ENCODE measurements at places on chromosomes 7 and 10.
A peak's percentile ranks its signal among the peaks of the same experiment; 100 is the strongest.

- peaks cover 4% of the 10 kb centered on the region for H3K36me3 ChIP-seq
- no peaks in the 10 kb centered on the region for H3K27me3 ChIP-seq
- no peak for DNase-seq
- H3K27ac ChIP-seq, result no peak overlapping the region
Observed at GRCh38 chr7:81053623-81054022, 134.8 kb upstream of the SEMA3C start.

GRCh38 chr7:50982626-50983025 is 199.9 kb upstream of the GRB10 start:
- H3K27ac ChIP-seq, result no peak overlapping the region
- DNase-seq, result peak; percentile 69
- H3K36me3 ChIP-seq, result no peaks in the 10 kb centered on the region

DNA sequence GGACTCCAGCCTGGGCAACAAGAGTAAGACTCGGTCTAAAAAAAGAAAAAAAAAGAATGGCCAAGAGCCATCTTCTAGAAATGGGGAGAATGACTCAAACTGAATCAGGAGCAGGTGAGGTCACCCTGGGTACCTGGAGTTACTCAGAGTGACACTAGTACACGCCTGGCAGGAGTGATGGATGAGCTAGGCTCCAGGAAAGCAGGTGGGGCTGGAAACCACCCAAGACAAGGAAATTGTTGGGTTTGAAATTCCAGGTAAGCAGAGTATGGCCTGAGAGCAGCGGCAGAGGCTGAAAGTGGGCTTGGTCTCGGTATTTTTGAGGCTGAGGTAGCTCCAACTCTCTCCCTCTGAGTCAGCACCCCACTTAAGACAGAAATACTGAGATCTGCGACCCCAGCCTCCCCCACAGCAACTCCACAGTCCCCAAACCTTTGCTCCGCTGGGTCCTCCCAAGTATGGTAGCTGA is 18.5 kb downstream of the DDIT4 start:
- H3K4me3 ChIP-seq, result no peak overlapping the region
- no peaks in the 10 kb centered on the region for H3K27me3 ChIP-seq
- H3K27ac ChIP-seq, result no peak overlapping the region
- no peak for DNase-seq

DNA sequence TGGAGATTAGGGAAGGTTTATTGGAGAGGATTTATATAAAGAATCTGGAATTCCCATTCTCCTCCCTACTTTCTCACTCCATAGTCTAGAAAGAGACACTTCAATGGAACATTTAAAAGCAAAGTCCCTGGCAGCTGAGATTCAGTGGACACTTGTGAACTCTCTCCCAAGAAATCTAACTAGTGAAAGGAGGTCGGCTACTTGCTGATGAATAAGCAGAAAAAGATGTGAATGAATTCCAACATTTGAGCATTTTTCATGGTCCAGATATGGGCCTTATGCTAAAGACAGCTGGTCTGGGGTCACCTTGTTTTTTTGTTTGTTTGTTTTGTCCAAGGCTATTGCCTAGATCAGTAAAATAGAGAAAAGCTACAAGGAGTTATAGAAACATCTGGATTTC is 141.1 kb upstream of the LRRTM3 start:
- no peak for DNase-seq
- H3K36me3 ChIP-seq, result no peaks in the 10 kb centered on the region
- no peaks in the 10 kb centered on the region for H3K4me1 ChIP-seq
- H3K27ac ChIP-seq, result no peak overlapping the region
